ENCODE measurements at places on chromosomes 3 and 15.

- DNase-seq: no peak
Measured at GRCh38 chr3:132867956-132868355, 145.7 kb upstream of the NPHP3 start.

GRCh38 chr3:188867691-188868265 is 304.0 kb upstream of the TPRG1 start:
- no peak for DNase-seq

DNA sequence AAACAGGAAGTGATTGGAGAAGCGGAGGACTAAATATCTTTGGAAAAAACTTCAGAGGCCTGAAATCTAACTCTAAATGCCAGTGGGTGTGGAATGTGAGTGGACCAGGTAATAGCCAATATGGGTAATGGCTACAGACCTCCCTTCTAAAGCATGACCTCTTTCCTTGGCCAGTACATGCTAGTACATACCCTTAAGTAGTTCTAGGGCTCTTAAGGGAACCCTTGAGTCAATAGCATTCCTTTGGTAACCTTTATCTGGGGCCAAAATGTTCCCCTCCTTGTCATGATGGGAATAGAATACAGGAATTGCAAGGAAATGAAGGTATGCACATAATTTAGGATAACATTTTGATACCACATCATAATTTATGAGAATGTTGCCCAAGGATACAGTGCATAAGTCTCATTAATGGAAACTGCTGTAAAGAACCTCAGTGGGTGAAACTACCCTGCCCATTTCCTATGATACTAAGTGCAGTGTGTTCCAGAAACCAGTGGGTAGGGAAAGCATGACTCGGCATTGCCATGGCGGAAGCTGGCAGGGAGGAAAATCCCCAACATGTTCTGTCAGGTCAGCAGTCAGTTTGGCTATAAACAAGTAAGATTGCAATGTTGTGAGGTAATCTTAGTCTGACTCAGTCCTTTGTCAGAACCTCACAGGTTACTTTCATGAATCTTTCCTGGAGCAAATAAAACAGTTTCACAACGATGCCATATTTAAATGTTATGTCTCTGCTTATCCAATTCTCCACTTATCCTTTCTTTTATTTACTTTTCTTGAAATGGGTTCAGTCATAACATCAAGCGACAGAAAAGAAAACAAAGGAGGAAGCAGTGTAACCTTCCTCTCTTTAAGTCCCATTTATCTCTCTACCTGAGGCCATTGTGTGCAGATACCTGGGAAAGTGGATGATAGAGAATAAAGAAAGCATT is 23.5 kb upstream of the RAP2B start:
- peak; percentile 99 for DNase-seq

- no peak for DNase-seq
Measured at GRCh38 chr3:119781330-119782198, at the start of gene NR1I2. Gene NR1I2, plus strand, starts transcription at chr3:119782101.

- DNase-seq: no peak
Measured at GRCh38 chr3:24608701-24609390, 114.2 kb upstream of the THRB start.

DNA sequence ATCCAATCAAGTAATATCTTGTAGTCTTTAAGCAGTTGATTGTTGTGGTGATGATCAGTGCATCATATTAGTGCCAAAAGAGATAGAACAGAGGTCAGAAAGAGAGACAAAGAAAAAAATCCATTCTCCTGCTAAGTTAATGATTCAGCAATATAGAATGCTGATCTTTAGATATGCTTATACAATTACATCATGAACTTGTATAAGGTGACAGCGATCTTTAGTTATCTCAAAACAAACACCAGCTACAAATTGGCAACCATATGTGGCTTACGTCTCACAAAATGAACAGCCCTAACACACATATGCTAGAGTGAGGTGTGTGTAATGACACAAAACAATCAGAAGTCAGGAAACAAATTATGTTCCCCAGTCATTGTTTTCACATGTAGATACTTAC is 12.5 kb downstream of the LSAMP start:
- no peak for DNase-seq

- DNase-seq: no peak
Measured at GRCh38 chr3:145170121-145170520, 990.9 kb downstream of the PLOD2 start.

DNA sequence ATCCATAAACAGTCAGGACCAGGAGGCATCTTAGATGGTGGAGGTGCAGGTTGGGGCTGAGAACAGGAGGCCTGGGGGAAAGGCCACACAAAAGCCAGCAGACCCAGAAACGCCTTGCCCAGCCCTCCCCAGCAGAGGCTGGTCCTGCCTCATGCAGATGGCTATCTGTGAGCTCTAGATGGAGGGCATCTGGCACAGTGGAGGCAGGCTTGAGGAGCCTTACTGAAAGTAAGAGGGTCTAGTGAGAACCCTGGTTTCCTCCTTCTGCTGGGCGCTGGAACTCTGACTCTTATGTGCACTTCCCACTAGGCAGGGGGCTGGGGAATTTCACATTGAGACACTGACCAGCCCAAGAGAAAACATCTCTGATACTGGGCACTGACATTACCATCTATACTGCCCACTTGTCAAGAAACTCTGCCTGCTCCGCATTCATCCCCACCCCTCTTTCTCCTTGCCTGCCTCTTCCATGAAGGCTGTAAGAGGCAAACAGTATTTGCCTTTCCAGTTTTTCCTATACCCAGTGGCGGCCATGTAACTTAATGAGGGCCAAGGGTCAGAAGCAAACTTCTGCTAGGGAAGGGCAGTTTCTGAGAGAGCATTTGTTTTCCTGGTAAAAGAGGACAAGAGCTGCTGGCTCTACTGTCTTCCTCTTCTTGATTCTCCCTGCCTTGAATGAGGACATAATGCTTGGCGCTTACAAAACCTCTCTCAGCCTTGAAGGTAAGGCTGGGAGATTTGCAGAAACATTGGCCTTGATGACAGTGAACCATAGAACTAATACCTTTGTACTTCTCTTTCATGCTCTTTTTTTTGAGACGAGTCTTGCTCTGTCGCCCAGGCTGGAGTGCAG is 4.4 kb upstream of the SCN5A start:
- no peak for DNase-seq

DNA sequence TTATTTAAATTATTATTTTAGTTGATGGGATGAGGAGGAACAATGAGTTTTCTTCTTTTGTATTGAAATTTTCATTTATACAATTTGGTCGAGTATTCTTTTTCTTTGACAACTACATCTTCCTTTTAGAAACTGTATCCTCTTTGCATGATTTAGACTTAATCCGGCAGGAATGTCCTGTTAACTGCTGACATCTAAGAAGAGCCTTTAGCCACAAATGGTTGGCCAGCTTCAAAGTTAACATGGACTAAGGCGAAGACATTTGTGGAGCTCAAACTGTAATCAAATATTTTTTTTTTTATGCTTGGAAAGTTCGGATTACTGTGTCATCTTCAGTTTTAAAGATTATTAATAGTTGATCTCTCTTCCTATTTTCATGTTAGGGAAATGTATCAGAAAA is 43.2 kb downstream of the RIOX2 start:
- no peak for DNase-seq

DNA sequence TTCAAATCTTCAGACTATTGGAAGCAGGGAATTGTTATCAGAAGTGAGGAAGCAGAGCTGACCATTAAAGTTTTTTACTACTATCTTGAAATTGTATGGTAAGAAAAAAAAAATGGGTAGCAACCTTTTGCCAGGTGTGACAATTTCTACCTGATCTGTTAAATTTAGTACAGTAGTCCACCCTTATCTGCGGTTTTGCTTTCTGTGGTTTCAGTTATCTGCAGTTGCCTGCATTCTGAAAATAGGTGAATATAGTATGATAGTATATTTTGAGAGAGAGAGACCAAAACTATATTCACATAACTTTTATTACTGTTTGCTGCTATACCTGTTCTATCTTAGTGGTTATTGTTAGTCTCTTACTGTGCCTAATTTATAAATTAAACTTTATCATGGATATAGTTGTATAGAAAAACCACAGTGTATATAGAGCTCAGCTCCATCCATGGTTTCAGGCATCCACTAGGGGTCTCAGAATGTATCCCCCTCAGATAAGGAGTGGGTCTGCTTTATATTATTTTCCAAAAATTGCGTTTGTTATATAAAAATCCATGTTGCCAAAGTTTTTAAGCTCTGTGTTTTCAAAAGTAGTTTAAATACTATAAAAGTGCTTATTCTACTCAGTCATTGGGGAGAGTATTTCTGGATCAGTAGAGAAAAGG is 69.9 kb downstream of the PTPRG start:
- no peak for DNase-seq

Measured in Panc1 (cell line).